HEK293T (cell line): ENCODE measurements at places on chromosomes 3 and 15.

DNA sequence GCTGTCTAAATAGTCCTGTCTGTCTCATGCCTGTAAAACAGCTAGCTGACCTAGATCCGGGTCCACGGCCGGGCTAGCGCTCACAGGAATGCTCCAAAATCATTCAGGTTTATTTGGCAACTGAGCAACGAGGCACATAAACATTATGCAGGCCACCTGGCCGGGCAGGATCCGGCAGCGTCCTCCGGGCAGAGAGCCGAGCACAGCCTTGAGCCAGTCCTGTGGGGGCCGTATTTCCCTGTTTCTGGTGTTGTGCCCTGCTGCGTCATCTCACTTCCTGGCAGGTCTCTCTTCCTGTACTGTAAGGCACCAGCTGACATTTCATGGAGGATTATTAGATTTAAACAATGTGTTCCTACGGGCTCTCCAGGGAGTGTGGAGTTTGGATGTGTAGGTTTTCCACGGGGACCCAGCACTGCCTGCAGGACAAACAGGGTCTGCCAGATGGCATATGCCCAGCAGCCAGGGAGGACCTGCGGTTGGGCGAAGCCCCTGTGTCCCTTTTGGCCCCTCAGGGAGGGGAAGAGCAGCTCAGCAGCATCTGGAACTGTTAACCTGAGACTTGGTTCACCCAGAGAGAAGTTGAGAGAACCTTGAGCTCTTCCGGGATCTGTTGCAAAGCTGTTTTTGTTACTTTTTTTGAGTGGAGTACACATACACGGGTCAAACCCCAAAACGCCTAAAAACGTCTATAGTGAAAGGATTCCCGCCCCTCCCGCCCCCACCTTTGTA is 16.6 kb upstream of the LRRK1 start:
- DNase-seq: no peak

- DNase-seq: no peak
Observed at GRCh38 chr15:63029676-63030075, 12.9 kb upstream of the TPM1 start.

DNA sequence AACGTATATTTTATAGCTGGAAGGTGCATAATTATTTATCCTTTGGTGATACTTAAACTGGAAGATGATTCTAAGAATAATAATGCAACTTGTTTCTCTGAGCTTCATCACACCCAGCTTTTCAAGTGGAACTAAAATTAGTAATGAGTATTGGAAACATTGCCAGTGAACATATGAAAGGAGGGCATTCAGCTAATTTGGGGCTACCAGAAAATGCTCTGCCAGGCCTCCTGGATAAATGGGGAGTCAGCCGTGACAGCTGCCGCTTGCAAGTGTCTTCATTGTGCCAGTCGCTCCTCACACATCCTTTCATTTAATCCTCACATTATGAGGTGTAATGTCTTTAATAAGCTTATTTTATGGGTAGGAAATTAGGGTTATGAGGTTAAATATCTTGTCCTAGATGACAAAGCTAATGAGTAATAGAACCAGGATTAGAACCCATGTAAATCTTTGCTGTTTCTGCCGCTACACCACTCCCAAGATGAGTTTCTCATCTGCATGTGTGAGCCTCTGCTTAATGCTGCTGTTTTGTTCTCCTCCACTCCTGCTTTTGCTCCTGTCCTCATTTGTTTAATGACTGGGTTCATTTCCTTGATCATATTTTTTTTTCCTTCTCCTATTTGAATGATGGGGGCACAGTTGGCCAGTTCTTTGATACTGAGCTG is 155.7 kb downstream of the PLCL2 start:
- DNase-seq: no peak

- no peak for DNase-seq
Observed at GRCh38 chr3:108487439-108487838, 23.0 kb downstream of the MYH15 start.

DNA sequence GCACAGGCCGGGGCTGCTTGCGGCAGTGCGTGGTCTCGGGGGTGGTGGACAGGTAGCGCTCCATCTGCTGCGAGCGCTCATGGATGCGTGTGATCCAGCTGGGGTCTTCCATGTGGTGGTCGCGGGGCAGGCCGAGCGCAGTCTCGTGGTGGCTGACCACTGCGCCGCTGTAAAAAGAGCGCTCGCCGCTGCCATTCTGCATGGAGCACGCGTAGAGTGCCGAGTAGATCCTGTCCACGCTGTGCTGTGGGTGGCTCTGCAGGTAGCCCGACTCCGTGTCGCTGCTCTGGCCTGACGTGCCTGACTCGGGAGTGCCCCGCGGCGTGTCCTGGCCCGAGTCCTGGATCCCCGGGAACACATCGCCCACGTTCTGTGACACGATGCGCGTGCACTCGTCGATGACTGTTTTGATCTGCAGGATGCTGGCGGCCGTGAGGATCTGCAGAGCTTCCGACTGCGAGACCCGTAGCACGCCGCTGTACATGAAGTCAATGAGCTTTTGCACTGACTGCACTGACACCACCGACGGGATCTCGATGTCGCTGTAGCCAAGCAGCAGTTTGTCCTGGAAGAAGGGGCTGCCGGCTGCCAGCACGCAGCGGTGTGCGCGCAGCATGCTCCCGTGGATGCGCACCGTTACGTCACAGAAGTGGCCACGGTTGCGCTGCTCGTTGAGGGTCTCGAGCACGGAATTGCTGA is 57.4 kb downstream of the TIGIT start:
- no peak for DNase-seq

GRCh38 chr3:10361375-10361774 is 40.5 kb upstream of the SEC13 start:
- no peak for DNase-seq

DNA sequence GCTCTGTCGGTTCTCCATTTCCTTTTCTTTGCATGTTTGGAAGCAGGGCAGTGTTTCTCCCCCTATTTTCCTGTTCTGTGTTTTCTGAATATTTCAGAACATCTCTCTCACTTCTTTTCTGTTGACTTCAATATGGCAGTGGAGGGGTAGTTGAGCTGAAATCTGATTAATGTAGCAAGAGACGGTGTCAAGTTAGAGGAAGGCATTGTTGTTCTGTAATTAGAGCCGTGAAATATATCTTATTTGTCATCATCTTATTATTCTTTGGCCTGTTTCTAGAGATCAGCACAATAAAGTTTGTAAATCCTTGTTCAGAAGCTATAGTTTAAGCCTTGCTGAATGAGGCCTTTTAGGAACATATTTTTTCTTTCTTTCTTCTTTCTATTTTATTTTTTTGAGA is 353.9 kb downstream of the PTPRG start:
- DNase-seq: no peak

DNA sequence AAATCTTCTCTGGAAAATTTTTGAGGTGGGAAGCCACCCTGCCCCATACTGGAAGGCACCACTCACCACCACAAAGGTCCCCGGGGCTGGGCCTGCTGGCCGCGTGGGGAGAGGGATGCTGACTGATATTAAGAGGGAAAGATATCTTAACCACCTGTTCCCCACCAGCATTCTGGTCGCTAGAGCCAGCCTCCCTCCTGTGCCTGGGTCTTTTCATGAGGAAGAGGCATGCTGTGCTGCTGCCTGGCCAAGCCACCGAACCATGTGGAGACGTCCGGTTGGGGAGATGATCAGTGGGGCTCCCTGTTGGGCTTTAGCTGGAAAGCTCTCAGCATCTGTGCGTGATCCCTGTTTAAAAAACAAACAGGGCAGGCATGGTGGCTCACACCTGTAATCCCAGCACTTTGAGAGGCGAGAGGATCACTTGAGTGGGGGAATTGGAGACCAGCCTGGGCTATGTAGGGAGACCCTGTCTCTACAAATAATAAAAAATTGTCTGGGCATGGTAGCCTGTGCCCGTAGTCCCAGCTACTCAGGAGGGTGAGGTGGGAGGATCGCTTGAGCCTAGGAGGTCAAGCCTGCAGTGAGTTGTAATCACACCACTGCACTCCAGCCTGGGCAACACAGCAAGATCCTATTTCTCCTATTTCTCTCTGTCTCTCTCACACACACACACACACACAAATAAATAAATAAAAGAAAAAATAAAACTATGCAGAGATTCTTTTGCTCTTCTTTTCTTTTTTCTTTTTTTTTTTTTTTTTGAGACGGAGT is 1.0 kb downstream of the KLHL18 start:
- DNase-seq: no peak
